GM12865 (cell line): ENCODE measurements at places on chromosomes 5 and 9.

GRCh38 chr9:94826044-94826443 is 99.5 kb downstream of the AOPEP start:
- DNase-seq = no peak

GRCh38 chr9:127496974-127497373 is 45.7 kb downstream of the LRSAM1 start:
- DNase-seq = no peak

GRCh38 chr5:128749136-128749898 is 211.3 kb upstream of the FBN2 start:
- DNase-seq = peak; percentile 30

DNA sequence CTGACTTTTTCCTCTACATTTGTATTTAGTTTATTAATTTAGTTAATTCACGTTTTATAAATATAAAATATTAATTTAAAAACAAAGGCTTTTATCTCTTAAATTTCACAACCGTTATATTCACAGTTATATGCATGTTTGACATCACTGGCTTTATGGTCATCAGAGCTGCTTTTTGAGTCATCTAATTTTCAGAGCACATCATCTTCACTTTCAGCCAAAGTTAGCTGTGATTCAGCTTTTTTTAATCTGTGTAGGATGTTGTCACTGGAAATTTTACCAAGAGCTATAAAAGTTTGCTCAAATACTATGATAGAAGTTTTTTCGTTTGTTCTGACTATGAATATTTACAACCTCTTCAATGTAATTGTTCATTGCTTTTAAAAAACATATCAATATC is 12.4 kb downstream of the CDC37L1 start:
- no peak for DNase-seq

DNA sequence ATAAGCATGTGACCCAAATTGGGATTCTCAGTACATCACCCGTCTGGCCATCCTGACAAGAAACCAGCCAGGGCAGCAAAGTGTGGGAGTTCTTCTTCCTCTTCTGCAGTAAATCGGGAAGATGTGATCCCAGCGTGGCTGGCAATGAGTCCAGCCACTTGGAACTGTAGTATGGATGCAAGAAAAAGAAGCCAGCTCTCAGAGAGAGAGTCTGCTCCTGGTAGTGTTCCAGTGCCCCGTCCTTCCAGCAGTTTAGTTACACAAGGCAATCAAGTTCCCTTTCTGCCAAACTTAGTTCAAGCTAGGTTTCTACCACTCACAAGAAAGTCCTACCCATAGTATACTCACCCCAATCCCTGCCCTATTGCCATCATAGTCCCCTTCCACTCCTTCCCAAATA is 65.6 kb downstream of the CDK5RAP2 start:
- DNase-seq = no peak

DNA sequence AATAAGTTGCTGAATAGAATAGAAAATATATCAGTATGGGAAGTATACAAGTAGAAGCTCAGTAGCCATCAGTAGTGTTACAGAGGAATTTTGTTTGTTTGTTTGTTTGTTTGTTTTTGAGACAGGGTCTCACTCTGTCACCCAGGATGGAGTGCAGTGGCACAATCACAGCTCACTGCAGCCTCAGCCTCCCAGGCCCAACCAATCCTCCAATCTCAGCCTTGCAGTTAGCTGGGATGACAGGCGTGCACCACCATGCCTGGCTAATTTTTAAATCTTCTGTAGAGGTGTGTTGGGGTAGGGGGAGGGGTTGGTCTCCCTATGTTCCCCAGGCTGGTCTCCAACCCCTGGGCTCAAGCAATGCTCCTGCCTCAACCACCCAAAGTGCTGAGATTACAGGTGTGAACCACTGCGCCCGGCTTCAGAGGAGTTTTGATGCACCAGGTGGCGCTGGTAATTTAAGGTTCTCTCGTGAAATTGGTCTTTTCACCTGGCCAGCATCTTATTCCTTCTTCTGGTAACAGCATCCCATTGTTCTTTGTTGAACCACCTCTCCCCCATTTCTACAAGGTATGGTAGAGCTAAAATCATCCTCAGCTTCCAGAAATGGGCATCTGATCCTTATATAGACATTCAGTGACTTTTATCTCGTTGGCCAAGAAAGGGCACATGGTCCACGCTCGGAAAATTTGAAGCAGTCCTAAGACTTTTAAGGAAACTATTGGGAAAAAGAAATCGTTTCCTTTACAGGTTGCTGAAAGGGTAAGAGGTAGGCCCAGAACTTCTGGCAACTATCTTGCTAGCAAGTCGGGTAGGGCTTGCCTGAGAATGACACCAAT is 157.1 kb downstream of the ARRDC3 start:
- peak; percentile 73 for DNase-seq

GRCh38 chr5:173915310-173916014 is 27.3 kb downstream of the CPEB4 start:
- no peak for DNase-seq
